ENCODE measurements at places on chromosomes 12 and 14.

- DNase-seq = no peak
These were observed 1.1 kb upstream of the GLT1D1 start for GRCh38 chr12:128852026-128852698.

GRCh38 chr14:54098536-54098935 is 141.9 kb upstream of the BMP4 start:
- DNase-seq = no peak

- no peak for DNase-seq
These were observed 34.4 kb upstream of the CCNT1 start for GRCh38 chr12:48750769-48751356.

DNA sequence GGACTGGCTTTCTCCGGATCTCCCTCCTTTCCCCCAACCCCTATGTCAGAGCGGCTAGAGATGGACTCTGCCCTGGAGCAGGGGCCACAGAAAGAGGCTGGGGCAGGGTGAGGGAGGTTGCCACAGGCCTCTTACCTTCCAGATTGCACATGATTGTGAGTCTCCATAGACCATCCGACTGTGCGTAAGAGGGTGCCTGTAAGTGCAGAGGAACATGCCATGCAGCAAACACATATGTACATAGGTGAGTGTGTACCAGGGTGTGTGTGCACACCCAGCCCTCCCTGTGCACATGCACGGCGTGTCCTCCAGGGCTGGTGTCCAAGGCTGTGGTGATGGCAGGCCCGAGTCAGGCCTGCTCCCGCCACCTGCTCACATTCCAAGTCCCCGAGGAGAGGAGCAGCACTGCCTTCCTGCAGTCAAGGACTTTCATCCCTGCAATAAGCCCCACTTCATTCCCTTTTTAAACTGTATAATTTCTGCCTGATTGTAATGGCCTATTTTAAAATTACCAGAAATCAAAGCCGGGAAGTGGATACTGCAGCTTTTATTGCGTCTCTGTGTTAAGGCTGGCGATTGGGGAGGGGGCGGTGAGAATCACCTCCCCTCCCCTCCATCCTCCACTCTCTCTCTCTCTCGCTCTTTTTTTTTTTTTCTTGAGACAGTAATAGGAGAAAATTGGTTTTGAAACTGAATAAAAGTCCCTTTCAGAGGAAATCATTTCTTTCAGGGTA is 28.5 kb downstream of the FAM222A start:
- no peak for DNase-seq

DNA sequence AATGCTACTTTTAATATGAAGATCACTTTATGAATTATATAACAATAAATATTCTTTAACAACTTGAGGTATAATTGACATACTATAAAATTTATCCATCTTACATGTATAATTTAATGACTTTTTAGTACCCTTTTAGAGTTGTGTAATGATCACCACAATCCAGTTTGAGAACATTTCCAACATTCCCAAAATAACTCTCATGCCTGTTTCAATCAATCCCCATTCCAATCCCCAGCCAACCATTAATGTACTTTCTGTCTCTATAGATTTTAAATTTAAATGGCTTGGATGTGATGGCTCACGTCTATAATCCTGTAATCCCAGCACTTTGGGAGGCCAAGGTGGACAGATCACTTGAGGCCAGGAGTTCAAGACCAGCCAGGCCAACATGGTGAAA is 23.5 kb upstream of the FRMD6 start:
- no peak for DNase-seq

DNA sequence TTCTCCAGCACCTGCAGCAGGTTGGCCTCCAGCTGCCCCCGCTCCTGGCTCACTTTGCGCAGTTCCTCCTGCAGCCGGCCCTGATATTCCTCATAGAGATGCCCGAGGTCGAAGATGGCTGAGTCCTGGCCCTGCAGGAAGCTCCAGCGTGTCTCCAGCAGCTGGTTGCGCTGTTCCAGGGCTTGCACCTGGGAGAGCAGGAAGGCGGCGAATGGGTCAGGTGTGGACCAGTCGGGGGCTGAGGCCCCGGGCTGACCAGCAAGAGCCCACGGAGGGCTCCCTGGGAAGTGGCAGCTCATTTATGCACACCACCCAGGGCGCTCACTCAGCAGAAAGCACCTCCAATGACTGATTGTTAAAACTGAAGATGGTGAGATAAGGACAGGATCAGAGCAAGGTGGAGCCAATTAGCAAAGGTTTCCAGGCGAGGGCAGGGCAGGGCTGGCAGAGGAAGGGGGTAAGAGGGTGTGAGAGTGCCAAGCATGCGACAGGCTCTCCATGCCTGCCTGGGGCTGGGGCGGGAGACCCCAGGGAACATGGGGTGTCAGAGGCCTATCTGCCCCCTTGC is 6.3 kb downstream of the KRT80 start:
- DNase-seq = no peak

- peak; percentile 60 for DNase-seq
These were observed 10.0 kb downstream of the LRCOL1 start for GRCh38 chr12:132600048-132601032.

- no peak for DNase-seq
These were observed 9.1 kb downstream of the ADAM20 start for GRCh38 chr14:70525691-70526090.

DNA sequence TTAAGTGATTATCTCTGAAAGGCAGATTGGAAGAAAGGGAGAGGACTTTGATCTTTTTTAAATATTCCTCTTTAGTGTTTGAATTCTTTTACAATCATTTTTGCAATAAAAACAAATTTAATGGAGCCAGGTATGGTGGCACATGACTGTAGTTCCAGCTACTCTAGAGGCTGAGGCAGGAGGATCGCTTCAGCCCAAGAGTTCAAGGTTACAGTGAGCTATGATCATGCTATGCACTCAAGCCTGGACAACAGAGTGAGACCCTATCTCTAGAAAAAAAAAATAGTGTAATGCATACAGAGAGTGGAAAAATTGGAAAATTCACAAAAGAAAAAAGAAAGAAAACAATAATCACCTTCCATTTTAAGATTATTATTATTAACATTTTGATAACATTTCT is 15.2 kb upstream of the HECTD1 start:
- DNase-seq = no peak

- no peak for DNase-seq
These were observed 28.2 kb downstream of the PALS1 start for GRCh38 chr14:67269298-67270060.

DNA sequence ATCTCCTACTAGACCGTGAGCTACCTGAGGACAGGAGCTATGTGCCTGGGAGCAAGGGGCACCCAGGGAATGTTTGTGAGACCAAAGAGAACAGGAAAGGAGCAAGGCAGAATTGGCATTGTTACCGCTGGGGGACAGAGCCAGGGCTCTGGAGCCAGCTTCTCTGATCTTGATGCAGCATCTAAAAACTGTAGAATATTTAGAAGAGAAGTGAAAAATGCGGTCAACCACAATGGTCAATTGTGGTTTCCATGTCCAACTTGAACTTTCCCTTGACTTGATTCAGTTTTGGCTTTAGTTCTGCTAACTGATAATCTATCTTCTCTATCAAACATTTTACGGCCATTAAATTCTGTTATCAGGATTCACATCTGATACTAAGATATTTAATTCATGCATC is 201.2 kb downstream of the ANO4 start:
- DNase-seq = no peak

- no peak for DNase-seq
These were observed 56.8 kb downstream of the DUSP16 start for GRCh38 chr12:12505544-12506495.

GRCh38 chr14:50085570-50086320 is 30.6 kb downstream of the VCPKMT start:
- no peak for DNase-seq

DNA sequence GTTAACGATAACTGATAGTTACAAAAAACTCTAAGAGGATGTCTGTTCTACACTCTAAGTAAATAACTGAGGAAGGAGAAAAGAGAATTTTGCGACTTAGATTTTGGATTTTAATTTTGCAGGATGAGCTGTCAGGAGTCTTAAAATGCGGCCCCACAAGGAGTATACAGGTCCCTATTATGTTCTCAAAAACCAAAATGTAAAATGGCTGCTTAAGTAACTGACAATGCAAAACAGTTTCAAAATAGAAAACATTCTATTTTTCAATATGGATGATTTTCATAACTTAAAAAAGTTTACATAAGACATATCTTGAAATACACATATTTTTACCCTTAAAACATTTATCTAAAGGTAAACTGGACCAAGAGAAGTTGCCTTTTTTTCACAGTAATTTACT is 2.6 kb downstream of the CD69 start:
- DNase-seq = no peak

DNA sequence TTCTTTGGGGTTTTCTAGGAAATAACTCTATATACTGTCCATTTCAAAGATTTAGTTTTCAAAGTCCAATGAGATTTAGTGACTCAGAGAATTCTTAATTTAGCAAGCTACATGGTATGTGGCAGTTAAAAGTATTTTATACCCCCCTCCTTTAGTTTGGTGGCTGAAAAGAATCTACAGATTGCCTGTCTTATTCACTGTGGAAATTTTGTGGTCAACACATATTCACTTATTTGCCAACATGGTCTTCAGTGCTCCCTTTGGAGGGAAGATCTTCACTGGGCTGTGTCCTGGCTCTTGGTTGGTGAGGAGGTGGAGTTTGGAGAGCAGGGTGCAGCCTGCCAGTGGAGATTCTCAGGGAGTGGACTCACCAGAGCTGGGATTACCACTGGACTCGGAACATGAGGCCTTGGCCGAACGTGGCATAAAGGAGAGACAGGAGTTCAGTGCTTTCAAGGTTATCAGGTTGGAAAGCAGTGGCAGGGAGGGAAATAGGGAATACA is 39.8 kb downstream of the SAMD4A start:
- DNase-seq = no peak

DNA sequence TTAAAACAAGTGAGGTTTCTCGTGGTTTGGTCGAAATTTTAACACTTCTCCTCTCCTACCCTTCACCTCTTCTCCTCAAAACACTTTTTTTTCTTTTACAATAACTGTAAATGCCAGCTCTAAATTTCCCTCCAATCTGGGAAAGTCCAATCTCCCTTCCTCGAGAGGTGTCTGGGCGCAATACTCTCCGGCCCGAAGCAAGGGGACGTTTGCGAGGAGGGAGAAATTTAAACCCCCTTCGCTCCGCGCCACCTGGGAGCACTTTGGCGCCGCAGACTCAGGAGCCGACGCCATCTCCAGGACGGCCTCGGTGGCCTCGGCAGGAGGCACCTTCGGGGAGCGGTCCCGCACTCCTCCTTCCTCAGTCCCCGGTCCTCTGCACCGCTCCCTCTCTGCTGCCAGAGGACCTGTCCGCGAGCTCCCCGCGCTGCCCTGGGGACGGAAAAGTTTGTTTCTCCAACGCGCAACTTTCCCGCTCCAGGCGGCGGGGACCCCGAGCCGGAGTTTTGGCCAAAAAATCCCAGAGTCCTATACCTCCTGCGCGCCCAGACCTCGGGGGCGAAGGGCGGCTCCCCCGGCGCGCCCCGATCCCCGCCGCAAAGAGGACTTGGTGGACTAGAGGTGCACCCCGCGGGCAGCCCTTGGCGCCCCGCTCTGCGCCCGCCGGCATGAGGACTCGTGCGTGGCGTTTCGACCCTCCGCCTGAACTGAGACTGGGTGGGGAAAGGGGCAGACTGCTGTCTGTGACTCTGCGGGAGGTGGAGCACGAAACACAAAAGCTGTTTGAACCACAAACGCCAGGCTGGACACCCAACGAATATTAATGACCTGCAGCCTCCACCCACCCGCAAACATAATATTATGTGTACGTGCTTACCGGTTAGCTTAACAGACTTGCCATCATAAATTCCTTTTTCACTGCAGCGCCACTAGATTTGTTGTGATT is 95.2 kb upstream of the HMGA2 start:
- peak; percentile 60 for DNase-seq

DNA sequence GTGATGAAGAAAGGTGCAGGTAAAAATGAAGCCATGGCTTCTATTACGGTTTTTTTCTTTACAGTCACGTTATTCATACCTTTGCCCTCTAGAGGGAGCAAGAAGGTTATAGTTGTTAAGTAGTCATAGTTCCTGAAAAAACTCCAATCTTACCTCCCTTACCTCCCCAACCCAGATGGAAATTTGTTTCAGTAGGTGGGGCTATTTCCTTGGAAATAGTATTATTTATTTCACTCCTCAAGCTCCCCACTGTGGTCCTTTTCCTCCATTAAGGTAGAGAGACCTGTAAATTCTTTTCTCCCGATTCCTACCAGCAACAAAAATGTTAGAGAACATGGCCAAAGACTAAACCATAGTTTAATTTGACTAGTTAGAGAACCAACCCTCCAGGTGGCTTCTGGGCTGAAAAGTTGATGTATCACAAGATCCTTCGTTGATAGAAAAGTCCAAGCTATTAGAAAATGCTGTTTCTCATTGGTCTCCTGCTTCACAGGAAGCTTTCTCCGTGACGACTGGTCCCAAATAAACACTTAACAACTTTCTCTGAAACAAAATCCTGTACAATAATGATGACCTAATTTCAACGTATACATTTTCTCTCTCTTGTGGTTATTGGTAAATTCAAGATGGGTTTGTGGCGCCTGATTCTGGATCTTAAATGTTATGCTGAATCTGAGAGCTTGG is 43.5 kb downstream of the TMX1 start:
- peak; percentile 88 for DNase-seq

GRCh38 chr12:112836736-112837628 is 45.4 kb downstream of the RPH3A start:
- DNase-seq = no peak

GRCh38 chr12:120376009-120376408 is 7.0 kb upstream of the MSI1 start:
- no peak for DNase-seq

DNA sequence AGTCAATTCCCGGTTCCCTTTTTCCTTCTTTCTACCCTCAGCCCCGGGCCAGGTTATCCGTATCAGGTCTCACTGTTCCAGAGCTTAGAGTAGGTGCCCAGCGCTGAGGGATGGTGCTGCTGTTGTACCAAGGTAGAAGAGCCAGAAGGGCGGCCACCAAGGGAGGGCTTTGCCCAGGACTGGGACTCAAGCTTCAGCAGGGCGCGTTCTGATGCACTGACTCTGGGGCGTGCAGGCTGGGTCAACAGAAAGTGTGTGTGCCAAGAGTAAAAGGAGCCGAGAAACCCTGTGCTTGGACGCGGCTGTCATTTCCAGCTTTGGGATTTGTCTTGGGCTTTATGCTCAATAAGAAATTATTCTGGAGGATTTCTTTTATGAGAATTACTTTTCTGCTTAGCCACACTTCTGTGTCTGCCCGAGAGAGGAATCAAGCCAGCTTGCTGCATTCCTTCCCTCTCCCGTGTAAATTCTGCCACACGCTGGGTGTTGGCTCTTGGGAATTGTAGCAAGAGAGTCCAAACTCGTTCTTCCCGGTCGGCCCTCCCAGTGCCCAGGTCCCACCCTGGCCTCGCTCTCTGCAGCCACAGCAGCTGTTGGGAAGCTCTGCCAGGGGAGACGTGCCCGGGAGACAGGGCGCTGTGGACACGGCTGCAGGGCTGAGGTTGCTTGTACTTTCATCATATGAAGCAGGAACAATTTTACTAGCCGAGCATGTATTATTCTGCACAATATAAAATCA is 98.0 kb downstream of the FBXL14 start:
- DNase-seq = peak; percentile 19

- no peak for DNase-seq
These were observed 10.4 kb downstream of the KCNJ8 start for GRCh38 chr12:21764065-21764464.

GRCh38 chr12:54407183-54407905 is 11.7 kb downstream of the ITGA5 start:
- DNase-seq = no peak

GRCh38 chr14:87042354-87042753 is 950.6 kb downstream of the GALC start:
- DNase-seq = no peak

- DNase-seq = no peak
These were observed 16.7 kb downstream of the TMEM132D start for GRCh38 chr12:129887101-129887500.
